ENCODE measurements at places on chromosomes 12 and 14.

DNA sequence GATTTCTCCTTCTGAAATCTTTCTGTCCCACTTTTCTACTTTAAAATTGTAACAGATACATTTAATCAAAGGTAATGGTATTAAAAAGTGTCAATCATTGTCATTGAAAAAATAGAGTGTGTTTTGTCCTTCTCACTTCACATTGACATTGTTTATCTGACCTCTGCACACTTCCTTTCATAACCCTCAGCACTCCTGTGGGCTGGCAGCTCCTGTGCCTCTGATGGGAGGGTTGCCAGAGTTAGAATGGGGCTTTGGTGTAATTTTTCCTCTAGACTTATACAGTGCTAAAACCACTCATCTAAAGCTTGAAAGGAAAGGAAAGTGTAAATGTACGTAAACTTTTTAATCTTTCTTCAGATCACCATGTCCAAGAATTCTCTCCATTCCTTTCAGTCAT is 23.7 kb downstream of the KCNA1 start:
- no peak for DNase-seq

DNA sequence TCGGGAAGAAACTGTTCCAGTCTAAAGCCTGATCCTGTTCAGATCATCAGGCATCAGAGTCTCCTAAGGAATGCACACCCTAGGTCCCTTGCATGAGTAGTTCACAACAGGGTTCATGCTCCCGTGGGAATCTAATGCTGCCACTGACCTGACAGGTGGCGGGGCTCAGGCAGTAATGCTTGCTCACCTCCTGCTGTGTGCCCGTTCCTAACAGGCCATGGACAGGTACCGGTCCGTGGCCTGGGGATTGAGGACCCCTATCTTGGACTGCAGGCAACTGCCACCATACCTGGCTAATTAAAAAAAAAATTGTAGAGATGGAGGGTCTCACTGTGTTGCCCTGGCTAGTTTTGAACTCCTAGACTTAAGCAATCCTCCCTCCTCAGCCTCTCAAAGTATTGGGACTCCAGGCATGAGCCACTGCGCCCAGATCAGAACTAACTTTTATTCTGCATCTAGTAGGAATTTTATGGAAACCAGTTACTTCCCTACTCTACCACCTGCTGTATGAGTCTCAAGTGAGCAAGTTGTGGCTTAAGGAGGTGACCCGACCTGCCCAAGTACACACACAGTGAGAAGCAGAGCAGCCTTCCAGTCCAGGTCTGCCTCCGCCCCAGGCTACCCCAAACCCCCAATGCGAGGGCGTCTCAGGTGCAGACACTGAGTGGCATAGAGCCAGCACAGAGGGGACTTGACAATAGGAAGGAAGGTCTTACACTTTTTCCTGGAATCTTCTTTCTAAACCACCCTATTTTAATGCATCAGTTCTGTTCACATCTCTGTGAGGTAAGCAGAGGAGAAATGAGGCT is 2.5 kb upstream of the PAPLN start:
- DNase-seq, result no peak

- no peak for DNase-seq
Observed at GRCh38 chr12:615620-616019, 47.6 kb downstream of the NINJ2 start.

GRCh38 chr12:69036533-69036932 is 103.6 kb upstream of the CPM start:
- no peak for DNase-seq

- DNase-seq, result no peak
Observed at GRCh38 chr12:88518863-88519403, 61.3 kb downstream of the KITLG start.

DNA sequence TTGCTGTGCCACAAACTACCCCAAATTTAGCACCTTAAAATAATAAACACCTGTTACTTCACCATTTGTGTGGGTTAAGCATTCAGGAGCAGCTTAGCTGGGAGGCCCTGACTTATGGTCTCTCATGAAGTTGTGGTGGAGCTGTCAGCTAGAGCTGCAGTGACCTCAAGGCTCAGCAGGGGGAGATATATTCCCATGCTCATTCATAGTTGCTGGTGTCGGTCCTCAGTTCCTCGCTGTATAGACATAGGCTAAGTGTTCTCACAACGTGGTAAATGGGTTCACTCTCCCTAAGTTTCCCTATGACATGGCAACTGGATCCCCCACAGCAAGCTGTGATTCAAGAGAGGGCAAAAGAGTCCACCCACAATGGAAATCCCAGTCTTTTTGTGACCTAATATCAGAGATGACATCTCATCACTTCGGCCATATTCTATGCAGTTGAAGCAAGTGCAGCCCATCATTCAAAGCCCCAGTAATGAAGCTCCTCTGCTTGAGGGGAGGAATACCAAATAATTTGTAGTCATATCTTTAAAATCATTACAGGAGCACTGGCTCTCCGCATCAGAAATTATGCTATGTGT is 41.1 kb downstream of the PRB3 start:
- peak; percentile 68 for DNase-seq

GRCh38 chr12:93441081-93441616 is 598 bp downstream of the UBE2N start:
- peak; percentile 70 for DNase-seq

- DNase-seq, result peak; percentile 90
Observed at GRCh38 chr14:64681796-64682710, 22.2 kb upstream of the PLEKHG3 start.

Data from AG20443 (cell line).